GM13976 (cell line): ENCODE measurements at places on chromosomes 13 and 19.

- DNase-seq: no peak
Observed at GRCh38 chr19:8367327-8368001, 3.5 kb downstream of the ANGPTL4 start.

DNA sequence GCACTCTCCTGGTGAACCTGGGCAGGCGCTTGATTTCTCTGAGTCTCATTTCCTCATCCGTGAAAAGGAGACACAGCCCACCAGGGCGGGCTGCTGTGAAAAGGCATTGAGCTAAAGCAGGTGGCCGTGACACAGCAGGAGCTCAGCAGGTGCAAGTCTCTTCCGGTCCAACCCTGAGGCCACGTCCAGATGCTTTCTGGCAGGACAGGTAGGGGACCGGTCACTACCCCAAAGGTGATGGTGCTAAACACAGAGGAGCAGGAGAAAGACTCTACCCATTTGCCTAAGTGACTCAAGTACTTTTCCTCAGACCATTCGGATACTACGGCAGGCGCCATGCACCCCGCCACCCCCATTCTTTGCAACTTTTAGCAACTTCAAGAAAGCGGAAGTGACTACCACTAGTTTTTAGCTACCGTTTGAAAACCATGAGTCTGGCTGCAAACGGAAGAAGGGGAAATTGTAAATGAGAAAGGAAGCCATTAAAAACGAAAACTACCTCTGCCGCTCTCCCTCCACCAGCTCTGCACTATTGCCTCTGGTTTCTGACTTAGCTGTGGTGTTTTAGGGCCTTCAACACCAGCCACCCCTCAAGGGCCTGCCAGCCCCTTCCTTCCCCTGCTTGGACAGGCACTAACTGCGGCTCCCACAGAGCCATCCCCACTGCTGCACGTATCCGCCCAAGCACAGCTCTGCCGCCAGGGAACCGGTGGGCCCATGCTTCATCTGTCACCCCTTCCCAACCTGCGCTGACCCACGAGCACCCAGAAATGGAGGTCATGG lies 4.8 kb downstream of the PPP6R1 start:
- peak; percentile 84 for DNase-seq

DNA sequence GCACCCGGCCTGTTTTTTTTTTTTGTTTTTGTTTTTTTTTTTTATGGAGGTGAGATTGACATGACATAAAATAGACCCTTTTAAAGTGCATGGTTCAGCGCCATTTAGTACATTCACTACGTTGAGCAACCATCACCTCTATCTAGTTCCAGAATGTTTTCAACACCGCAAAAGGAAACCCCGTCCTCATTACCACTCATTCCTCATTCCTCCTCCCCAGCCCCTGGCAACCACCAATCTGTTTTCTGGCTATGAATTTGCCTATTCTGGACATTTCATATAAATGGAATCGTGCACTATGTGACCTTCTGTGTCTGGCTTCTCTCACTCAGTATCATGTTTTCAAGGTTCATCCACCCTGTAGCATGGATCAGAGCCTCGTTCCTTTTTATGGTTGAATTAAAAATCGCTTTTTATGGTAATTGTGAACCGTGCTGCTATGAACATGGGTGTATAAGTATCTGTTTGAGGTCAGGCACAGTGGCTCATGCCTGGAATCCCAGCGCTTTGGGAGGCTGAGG lies 9.9 kb upstream of the ADGRE5 start:
- DNase-seq: no peak

- DNase-seq: peak; percentile 31
Observed at GRCh38 chr19:47232422-47233211, 1.6 kb upstream of the BBC3 start.

GRCh38 chr19:3868770-3869456 lies at the start of gene ZFR2:
Gene ZFR2, minus strand, starts transcription at chr19:3869038. Its CDS starts 21 bp downstream, at chr19:3869017.
- no peak for DNase-seq

- DNase-seq: no peak
Observed at GRCh38 chr13:74052402-74052928, 81.7 kb downstream of the KLF12 start.

DNA sequence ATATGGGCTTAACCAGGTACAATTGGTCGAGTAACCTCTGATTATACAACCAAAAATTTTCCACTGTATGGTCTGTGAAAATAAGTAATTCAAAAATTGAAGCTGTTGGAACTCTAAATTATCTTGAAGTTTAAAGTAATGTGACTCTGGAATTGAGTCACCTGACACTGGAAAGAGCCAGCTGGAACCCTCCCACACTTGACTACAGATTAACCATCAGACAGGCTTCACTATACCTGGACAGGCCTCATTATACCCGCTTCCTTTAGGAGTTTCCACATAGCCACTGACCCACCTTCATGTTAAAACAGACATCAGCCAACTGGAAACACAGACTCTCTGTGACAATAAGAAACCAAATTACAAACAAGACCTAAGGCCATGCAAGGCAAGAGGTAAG lies 1.3 kb downstream of the ZNF433 start:
- no peak for DNase-seq

DNA sequence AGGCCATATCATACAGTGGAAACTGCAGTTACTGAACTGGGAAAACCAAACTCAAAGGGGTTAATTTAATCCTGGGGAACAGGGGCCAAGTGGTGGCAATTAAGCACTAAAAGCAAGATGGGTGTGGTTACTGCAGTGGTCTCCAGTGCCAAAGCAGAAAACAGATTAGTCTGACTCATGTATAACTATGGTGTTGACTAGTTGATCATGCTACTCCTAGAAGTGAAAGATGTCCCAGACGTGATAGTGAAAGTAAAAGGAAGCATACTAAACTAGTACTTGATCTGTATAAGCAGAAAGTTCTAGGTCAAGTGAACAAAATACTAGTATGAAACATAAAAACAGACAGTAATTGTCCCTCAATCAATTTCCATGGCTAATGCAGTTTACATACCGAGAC lies 360.0 kb upstream of the SLITRK5 start:
- DNase-seq: no peak

DNA sequence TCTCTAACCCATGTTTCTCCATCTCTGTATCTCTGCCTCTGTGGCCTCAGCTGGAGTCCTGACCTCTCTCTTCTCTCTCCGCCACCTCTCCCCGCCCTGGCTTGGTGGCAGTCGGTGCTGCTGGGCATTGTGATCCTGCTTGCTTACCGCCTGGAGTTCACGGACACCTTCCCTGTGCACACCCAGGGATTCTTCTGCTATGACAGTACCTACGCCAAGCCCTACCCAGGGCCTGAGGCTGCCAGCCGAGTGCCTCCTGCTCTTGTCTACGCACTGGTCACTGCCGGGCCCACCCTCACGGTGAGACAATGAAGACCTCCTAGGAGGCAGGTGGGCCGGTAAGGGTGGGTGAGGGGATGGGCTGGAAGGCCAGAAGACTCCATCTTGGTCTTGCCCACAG lies 4.2 kb downstream of the PLPPR2 start:
- DNase-seq: no peak

GRCh38 chr13:22903925-22904324 lies 276.9 kb upstream of the SGCG start:
- peak; percentile 15 for DNase-seq

DNA sequence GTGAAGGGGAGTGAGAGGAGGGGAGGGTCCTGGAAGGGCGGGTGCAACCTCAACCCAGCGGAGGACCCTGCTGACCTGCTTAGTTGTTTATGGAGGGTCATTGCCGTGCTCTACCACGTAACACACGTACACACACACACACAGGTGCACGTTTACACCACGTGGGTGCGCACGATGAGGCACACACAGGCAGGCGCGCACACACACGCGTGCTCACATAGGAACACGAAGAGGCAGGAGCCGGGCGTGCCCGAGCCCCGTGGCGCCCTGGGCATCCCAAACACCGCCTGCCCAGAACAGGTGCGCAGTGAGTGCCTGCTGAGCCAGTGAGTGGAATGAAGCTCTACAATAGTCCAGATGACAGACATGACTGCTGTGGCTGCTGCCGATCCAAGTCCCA lies 11.2 kb upstream of the MADCAM1 start:
- DNase-seq: no peak

- DNase-seq: no peak
Observed at GRCh38 chr19:7267792-7268704, 26.2 kb downstream of the INSR start.

- DNase-seq: peak; percentile 38
Observed at GRCh38 chr19:30784850-30785457, 412.8 kb downstream of the ZNF536 start.

DNA sequence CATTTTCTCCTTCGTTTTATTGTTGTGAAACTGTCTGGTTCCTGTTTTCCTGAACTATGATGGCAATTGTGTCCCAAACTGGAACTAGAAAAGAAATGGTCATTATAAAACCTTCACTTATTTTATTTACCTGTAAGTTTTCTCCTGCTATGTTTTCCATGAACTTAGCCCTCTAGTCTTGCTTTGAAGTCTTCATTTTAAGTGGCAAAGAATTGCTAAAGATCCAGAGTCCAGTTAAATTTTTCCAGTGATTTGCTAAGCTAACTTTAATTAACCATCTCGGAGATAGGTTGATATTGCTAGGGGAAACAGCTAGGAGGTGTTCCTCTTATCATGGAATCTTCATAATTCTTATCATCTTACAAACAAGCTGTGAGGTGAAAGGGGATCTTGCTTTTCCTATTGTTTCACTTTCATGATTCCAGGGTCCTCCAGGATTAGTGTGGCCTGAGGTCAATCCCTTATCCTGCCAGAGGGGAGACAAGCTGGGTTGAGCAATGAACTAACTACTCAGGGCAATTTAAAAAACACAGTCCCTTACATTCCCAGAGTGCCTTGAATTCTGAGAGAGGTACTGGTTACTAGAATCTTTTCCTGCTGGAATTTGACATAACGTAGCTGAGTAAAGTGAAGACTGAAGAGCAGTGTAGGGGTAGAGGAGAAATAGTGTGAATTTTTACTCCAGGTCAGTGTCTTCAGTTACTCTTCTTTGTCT lies 112.5 kb downstream of the ESD start:
- DNase-seq: no peak

- no peak for DNase-seq
Observed at GRCh38 chr13:23160638-23161480, 19.9 kb upstream of the SGCG start.

DNA sequence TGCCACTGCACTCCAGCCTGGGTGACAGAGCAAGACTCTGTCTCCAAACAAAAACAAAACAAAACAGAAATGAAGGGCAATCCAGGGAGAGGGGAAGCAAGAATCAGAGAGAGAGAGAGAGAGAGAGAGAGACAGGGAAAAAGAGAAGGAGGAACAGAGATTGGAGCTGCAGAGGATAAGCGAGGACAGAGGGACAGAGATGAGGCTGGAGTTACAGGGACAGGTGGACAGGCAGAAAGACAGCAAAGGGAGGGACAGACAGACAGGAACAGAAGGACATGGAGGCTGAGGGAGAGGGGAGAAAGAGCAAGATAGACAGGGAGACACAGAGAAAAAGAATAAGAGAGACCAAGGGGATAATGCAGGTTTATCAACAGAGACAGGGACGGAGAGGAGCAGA lies 1.3 kb upstream of the CRX start:
- no peak for DNase-seq
